AG10803 (cell line): ENCODE measurements at places on chromosomes 16 and 17.

GRCh38 chr16:82895843-82896242, 269.1 kb downstream of the CDH13 start:
- no peak for DNase-seq

DNA sequence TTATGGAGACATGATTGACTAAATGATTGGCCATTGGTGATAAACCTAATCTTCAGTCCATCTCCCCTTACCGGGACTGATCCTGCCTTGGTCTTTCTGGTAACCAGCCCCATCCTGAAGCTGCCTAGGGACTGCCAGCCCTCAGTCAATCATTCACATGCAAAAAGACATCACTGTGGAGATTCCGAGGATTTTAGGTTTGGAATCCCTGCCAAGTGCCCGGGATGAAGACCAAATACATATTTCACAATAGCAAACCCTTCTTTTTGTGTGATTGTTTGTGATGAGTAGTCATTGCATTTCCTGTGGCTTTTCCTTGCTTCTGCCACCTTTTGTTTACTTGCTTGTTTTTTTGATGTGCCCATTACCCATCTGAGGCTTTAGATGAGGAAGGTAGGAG, 44.0 kb downstream of the EPN2 start:
- peak; percentile 65 for DNase-seq

GRCh38 chr16:19432429-19432828, 14.7 kb downstream of the TMC5 start:
- no peak for DNase-seq

- peak; percentile 98 for DNase-seq
Observed at GRCh38 chr16:29943846-29944799, 17.8 kb upstream of the TMEM219 start.

GRCh38 chr16:67535201-67535600, 6.6 kb downstream of the RIPOR1 start:
- DNase-seq = no peak

DNA sequence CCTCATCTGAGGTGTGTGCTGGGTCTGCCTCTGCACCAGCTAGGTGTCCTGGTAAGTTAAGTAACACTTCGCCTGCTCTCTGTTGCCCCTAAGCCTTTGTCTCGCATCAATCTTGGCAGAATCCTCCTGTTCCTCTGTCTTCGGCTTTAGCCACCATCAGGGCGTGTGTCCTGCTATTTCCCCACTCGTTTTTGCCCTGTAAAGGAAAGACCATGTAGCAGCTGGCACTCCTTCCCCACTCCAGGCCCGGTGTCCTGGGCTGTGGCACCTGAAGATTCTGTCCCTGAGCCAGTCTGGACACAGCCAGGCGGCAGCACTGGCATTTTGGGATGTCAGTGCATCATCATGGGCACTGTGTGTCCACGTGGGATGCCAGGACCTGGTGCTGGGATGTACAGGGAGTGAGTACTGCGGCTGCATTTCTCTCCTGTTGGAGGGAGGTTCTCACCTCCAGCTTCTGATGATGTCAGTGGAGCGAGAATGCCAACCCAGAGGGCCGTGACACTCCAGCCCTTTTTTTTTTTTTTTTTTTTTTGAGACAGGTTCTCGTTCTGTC, 26.2 kb upstream of the FOXK2 start:
- no peak for DNase-seq

DNA sequence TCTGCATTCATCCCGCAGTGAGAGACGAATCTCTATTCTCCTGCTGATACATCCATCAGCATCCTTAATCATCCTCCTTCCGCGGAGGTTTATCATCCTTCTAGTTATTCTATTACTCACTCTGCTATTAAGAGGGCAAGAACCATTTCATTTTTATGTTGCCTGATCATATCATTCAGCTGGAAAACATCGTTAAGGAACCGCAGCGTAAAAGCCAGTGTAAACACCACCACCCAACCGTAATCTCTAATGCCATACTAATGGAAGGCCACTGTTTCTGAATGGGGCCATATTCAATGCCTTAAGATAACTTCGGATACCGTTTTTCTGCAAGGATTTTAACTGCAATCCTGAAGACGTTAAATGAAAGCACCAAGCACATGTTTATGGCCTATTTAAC, 36.7 kb upstream of the ERCC4 start:
- DNase-seq = no peak

DNA sequence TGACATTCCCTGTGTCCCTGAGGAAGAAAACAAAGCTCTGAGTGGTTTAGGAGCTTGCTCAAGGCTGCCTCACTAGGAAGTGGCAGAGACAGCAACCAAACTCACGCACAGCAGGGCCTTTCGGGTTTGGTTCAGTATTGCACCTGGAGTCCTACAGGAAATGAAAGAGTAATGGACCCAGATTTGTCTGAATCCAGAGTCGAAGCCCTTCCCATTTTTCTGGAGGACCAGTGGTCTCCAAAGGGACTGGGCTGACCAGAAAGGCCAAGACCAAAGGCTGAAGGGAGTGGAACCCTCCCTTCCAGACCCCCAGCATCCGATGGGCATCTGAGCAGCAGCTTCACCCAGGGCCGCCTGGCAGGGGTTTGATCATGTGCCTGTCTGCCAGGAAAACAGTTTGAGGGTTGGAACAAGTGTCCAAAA, 85.5 kb upstream of the RPL38 start:
- no peak for DNase-seq

DNA sequence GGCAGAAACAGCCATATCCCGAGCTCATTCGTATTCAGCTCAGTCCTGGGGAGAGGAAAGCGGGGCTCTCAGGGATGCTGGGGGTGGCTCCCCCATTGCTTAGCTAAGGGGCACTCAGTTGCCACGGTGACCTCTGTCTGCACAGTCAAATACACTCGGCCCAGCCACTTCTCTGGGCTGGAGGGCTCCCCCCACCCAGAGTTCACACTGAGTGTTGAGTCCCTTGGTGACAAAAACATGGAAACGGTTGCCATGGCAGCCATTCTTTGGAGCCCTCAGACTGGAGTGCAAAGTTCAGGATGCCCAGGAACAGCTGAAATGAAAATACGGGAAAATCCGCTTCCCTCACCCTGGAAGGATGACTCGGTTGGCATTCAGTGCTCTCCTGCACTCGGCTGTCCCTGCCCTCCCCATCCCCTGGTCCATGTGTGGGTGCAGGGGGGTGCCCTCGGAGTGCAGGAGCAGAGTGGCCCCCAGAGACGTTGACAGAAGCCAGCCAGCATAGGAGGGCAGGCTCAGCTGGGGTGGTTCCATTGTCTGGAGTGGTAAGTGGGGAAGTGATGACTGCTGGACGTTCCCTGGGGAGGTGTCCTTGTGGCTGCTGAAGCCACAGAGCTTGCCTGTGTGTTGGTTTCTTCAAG, 216.5 kb downstream of the NTN1 start:
- DNase-seq = no peak

GRCh38 chr17:8868529-8868951, 1.1 kb upstream of the PIK3R6 start:
- no peak for DNase-seq

- DNase-seq = no peak
Observed at GRCh38 chr17:32628271-32629044, 141.7 kb downstream of the CDK5R1 start.
